ENCODE measurements at places on chromosomes 16 and 17.

DNA sequence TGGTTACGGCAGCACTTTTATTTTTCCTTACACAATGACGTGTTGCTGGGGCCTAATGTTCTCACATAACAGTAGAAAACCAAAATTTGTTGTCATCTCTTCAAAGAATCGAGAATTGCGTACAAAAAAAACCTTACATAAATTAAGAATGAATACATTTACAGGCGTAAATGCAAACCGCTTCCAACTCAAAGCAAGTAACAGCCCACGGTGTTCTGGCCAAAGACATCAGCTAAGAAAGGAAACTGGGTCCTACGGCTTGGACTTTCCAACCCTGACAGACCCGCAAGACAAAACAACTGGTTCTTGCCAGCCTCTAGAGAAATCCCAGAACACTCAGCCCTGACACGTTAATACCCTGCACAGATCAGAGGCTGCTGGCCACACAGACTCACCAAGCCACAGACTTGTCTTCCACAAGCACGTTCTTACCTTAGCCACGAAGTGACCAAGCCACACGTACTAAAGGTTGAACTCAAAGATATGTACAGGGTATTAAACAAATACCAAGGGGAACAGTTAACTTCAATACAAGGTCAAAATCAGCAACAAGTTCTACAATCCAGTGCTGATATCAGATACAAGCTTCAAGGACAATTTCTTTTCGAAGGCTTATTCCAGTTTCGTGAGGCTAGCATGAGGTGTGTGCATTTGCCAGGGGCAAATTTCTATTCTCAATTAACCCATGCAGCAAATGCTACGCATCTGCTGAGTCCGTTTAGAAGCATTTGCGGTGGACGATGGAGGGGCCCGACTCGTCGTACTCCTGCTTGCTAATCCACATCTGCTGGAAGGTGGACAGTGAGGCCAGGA is 2.4 kb downstream of the ACTG1 start:
- no peak for DNase-seq

DNA sequence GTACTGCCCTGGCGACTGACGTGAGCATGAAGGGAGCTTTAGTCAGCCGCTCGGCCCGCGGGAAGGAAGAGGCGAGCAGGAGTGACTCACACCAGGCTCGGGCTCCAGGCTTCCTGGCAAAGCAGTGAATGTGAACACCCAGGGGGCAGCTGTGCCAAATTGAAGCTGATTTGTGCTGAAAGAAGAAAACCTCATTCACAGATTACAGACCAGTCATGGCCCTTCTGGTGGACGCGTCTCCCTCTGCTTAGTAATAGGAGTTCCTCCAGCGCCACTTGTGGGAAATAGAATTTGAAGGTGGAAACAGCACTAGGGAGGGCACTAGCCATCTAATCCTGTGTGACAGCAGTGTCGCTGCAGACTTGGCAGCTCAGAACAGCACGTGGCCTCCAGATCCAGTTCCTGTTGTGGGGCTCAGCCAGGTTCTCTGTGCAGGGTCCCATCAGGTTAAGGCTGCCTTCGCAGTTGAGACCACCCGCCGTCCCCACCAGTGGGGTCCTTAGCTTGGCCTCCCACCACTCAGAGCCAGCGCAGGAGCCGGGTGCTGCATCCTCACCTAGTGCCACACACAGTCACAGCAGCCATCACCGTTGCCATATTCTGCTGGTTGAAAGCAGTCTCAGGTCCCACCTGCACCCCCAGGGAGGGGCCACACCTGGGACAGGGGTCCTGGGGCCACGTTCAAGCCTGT is 164.5 kb upstream of the CHMP6 start:
- DNase-seq: peak; percentile 98

GRCh38 chr17:76427501-76428231 is 25.3 kb downstream of the UBE2O start:
- peak; percentile 76 for DNase-seq

- no peak for DNase-seq
Measured at GRCh38 chr17:49998836-49999511, 4.0 kb upstream of the DLX3 start.

- DNase-seq: no peak
Measured at GRCh38 chr17:50916026-50916707, 50.0 kb upstream of the TOB1 start.

DNA sequence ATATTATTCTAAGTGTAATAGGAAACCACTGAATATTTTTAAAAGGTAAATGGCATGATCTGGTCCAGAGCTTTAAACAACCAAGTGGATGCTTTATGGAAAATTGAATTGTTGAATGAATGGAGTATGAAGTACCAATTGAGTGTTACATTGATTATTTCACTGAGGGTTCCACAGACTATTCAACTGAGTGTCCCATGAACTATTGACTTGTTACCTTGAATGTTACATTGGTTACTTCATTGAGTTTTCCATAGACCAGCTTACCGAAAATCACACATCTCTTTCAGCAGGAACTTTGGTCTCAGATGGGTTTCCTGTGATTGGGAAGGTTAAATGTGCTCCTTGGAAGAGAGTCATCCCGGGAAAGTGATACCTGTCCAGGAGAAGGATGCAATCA is 56.8 kb downstream of the TMEM114 start:
- no peak for DNase-seq

All from MG63 (cell line).